Suprapubic skin (tissue), 4 donors: ENCODE measurements at places on chromosomes 13 and 19. TPM values are rescaled to one million over a fixed set of nuclear protein-coding genes. Genes with fewer than 3 reads are reported as not detected.
A peak's percentile ranks its signal among the peaks of the same experiment; 100 is the strongest.

DIAPH3 gene
- total RNA-seq = 3.0 TPM

CRLF1 gene
- total RNA-seq = 60.5 TPM

CEACAM16 gene
- not detected for total RNA-seq

DNA sequence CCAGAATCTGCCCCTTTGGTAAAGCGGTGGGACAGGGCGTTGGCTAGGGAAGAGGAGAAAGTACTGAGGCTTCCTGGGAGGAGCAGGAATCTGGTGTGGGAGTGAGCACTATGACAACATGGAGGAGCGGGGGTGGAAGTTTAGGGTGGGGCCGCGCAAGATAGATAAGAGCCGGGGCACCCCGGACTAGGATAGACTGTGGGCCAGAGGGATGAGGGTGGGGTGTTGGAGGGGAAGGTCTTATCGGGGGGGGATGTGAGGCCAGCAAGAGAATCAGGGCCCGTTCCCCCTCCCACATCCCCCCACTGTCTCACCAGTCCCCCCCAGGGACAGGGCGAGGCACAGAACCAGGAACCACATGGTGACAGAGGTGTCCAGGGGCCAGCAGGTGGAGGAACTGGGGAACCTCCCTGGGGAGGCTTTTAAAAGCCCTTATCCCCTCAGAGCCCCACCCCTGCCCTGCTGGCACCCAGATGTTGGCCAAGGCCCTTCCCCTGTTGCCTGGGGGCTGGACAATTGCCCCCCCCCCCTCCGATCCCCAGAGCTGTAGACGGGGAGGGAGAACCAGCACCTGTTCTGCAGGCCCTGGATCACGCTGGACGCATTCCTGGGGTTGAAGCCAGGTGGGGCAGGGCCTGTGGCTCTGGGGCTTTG, at the start of gene KLK1:
TSS of gene KLK1 (minus strand) at position 399 of the 654 bp plus-strand sequence. CDS start at position 360, 39 bp downstream.
- DNase-seq = no peak
- no peaks in the 10 kb centered on the region for H3K36me3 ChIP-seq
- H3K27ac ChIP-seq = no peak within 1 kb of the TSS

- H3K4me3 ChIP-seq = no peak overlapping the region
- no peak overlapping the region for H3K27ac ChIP-seq
- no peaks in the 10 kb centered on the region for H3K27me3 ChIP-seq
- no peaks in the 10 kb centered on the region for H3K4me1 ChIP-seq
These were observed 29.0 kb downstream of the UTP14C start for GRCh38 chr13:52053460-52053859.

- no peak for DNase-seq
- H3K36me3 ChIP-seq = peaks cover 9% of the 10 kb centered on the region
- no peak overlapping the region for H3K27ac ChIP-seq
- no peaks in the 10 kb centered on the region for H3K4me1 ChIP-seq
- H3K4me3 ChIP-seq = no peak overlapping the region
These were observed 124.6 kb downstream of the COL4A2 start for GRCh38 chr13:110431425-110432294.

DNA sequence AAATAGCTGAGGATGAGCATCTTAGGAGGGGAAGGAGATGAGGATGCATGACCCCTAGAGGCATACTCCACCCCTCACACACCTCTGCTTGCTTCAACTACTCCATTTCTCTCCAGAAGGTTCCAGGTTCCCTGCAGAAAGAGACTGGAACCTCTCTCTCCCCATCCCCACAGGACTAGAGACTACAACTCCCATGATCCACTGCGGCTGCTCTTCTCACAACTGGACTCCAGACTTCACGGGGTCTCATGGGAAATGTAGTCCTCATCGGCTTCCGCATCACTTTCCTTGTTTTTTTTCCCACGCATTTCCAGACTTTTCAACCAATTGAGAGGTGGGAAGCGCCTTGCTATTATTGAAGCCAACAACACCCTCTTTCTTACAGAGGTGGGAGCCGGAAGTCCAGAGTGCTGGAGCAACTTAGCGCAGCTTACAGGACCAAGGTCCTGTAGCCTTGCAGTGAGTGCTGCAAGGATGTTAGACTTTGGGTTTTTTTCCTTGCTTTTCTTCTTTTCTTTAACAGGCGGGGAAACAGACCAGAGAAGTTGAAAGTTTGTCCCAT, 13.9 kb upstream of the CACNG6 start:
- H3K27me3 ChIP-seq = peaks cover 61% of the 10 kb centered on the region
- no peak overlapping the region for H3K27ac ChIP-seq
- no peaks in the 10 kb centered on the region for H3K36me3 ChIP-seq
- no peak for DNase-seq

DNA sequence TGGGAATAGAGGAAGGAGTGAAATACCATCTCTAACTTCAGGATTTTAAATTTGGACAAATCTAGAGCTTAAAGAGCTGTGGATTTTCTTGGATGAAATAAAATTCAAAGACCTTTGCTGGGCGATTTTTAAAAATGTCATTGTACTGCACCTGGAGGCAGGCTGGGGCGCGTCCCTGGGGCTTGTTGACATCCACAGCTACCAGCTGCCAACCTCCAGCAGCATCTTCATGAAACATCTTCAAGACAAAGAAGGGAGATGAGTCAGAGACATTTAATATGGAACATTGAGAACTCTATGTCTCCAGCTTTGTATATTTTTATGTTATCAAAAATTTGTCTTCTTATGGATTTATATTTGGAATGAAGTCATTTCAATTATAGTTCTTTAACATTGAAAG, 132.5 kb downstream of the NALCN start:
- H3K4me1 ChIP-seq = no peaks in the 10 kb centered on the region
- H3K36me3 ChIP-seq = no peaks in the 10 kb centered on the region
- no peak overlapping the region for H3K27ac ChIP-seq
- DNase-seq = no peak
- H3K4me3 ChIP-seq = no peak overlapping the region

- H3K4me1 ChIP-seq = no peaks in the 10 kb centered on the region
- no peak overlapping the region for H3K4me3 ChIP-seq
- H3K36me3 ChIP-seq = no peaks in the 10 kb centered on the region
- no peaks in the 10 kb centered on the region for H3K27me3 ChIP-seq
- no peak overlapping the region for H3K27ac ChIP-seq
These were observed 60.4 kb downstream of the DLEU7 start for GRCh38 chr13:50783066-50783465.

DNA sequence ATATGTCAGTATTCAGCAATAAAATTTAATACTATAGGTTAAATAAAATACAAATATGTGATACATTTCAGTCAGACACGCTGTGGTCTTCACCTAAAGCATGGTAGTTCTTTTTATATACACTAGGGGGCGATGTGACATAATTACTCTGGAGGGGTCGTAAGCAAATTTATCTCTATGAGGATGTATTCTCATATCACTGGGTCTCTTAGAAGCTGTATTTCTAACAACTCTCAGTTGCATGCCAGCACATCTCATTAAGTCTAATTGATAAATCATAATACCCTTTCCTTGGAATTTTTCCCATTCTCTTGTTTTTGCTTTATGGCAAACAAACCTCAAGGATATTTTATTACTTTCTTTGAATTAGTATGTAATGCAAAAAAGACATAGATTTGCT, 3.9 kb upstream of the PCDH17 start:
- H3K27me3 ChIP-seq = peaks cover 52% of the 10 kb centered on the region
- H3K4me1 ChIP-seq = peaks cover 36% of the 10 kb centered on the region
- no peak for DNase-seq
- no peaks in the 10 kb centered on the region for H3K36me3 ChIP-seq
- H3K4me3 ChIP-seq = no peak overlapping the region
- H3K27ac ChIP-seq = no peak overlapping the region

DNA sequence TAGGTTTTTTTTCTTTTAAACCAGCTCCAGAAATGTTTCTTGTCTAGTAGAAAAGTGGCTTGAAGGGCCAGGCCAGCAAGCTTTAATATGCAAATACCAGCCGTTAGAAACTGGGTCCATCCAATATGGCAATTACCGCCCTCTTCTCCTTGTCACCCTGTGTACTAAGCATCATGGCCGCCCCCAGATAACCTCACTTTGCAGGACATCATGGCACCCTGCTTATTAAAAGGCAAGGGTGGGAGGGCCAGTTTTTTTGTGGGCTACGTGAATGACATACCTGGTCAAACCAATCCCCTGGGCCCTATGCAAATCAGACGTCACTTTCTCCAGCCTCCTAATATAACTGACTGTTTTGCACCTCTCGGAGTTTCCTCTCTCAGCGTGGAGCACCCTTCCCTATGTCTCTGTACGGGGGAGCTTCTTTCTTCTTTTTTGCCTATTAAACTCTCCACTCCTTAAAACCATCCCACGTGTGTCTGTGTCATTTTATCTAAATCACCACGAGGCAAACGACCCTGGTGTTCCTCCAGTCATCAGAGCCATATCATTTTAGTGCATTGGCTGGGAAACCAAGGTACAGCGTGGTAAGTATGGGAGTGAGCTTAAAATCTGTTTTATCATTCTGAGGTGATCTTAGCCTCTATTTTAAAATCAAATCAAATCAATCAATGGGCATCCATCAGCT, 27.7 kb downstream of the OXGR1 start:
- no peaks in the 10 kb centered on the region for H3K36me3 ChIP-seq
- H3K27ac ChIP-seq = no peak overlapping the region
- no peak overlapping the region for H3K4me3 ChIP-seq

DNA sequence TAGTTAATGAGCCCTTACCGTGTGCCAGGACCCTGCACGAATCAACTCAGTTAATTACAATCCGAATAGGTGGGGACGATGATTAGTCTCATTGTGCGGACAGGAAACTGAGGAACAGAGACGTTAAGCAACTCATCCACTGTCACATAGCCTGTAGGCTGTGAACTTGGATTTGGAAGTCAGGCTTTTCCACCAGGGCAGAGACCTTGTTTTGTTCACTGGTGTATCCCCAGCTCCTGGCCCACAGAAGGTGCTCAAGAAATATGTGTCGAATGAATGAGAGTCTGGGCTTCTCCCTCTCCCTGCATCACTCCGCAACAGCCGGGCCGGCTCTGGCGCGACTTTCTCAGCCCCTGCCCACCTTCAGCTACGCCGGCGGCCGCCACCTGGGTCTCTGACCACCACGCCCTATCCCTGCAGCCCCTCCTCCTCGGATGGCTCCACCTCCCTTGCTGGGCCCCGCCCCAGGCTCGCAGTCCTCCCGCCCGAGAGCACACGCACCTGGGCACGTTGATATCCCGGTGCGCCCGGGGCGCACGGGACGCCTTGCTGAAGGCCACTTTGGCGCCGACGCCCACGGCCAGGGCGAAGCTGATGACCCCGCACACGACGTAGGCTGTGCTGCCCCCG, 1.3 kb downstream of the SHISA7 start:
- H3K27ac ChIP-seq = no peak overlapping the region
- no peak for DNase-seq
- H3K36me3 ChIP-seq = no peaks in the 10 kb centered on the region
- H3K4me3 ChIP-seq = peak overlapping the region; percentile 23
- H3K4me1 ChIP-seq = peaks cover 30% of the 10 kb centered on the region
- peaks cover 89% of the 10 kb centered on the region for H3K27me3 ChIP-seq
